ENCODE measurements at places on chromosomes 6 and 20.

GRCh38 chr6:167906899-167907298, 80.2 kb downstream of the AFDN start:
- DNase-seq = no peak

DNA sequence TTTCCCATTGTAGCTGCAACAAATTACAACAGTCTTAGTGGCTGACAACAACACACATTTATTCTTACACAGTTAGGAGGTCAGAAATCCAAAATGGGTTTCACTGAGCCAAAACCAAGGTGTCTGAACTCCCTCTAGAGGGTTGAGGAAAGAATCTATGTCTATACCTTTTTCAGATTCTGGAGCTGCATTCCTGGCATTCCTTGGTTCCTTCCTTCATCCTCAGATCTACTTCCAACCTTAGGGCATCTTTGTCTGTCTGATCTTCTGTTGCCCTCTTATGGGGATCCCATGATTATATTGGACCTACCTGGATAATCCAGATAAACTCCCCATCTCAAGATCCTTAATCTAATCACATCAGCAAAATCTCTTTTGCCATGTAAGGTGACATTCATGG, 540.9 kb upstream of the MAP3K7 start:
- no peak for DNase-seq

- DNase-seq = no peak
Observed at GRCh38 chr6:26133730-26134129, 46.5 kb downstream of the HFE start.

- no peak for DNase-seq
Observed at GRCh38 chr6:19866985-19867627, 29.9 kb downstream of the ID4 start.

DNA sequence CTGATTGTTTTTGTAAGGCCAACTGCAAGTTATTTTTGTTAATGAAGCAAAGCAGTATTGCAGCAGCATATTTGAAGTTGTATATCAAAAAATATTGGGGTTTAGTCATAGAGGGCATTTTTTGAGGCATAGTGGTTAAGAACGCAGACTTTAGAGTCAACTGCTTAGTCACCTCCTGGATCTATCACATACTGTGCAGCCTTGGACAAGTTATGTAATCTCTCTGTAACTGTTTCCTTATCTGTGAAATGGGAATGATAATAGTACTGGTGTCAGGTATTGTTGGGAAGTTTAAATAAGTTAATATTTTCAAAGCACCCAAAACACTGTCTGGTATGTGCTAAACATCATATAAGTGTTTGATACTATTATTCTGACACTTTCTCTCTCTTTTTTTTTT, 27.2 kb upstream of the EFHC1 start:
- DNase-seq = no peak
